Endothelial cell (in vitro differentiated cells): ENCODE measurements at places on chromosomes 3 and 15. TPM values are rescaled to one million over a fixed set of nuclear protein-coding genes. Genes with fewer than 3 reads are reported as not detected.

Gene KIF15
- 6.0 TPM for total RNA-seq

- no peak overlapping the region for H3K4me3 ChIP-seq
- DNase-seq, result no peak
- peaks cover 50% of the 10 kb centered on the region for H3K4me1 ChIP-seq
- no peak overlapping the region for H3K27ac ChIP-seq
- H3K36me3 ChIP-seq, result peaks cover under 1% of the 10 kb centered on the region
Observed at GRCh38 chr3:129442947-129443346, 2.9 kb downstream of the IFT122 start.

GRCh38 chr15:50884540-50884939 lies 23.9 kb upstream of the AP4E1 start:
- DNase-seq, result no peak
- H3K27ac ChIP-seq, result no peak overlapping the region
- no peaks in the 10 kb centered on the region for H3K27me3 ChIP-seq
- no peak overlapping the region for H3K4me3 ChIP-seq
- H3K36me3 ChIP-seq, result no peaks in the 10 kb centered on the region
- H3K4me1 ChIP-seq, result peaks cover 2% of the 10 kb centered on the region

- H3K4me3 ChIP-seq, result no peak overlapping the region
- H3K27ac ChIP-seq, result no peak overlapping the region
- peaks cover 19% of the 10 kb centered on the region for H3K36me3 ChIP-seq
- H3K4me1 ChIP-seq, result no peaks in the 10 kb centered on the region
Observed at GRCh38 chr3:52570076-52570475, 33.7 kb downstream of the UQCC5 start.

DNA sequence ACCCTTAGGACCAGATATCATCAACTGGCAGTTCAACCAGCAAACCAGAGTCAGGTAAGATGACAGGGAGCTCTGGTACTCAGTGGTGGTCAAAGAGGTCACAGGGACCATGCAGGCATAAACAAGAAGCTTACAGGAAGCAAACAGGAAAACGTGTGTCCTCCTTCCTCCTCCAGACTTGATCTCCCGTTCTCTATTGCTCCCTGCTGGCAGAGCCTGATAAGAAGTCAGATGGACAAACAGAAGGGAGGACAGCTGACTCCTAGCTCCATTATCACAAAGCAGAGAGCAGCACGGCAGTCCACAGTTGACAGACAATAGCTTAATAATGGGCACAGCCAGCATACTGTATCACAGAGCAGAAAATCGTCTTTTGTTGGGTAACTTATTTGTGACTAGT lies 156.5 kb upstream of the SLC2A2 start:
- H3K4me1 ChIP-seq, result peaks cover 28% of the 10 kb centered on the region
- H3K27ac ChIP-seq, result peak overlapping the region; percentile 54
- peaks cover 10% of the 10 kb centered on the region for H3K36me3 ChIP-seq
- peaks cover 6% of the 10 kb centered on the region for H3K27me3 ChIP-seq

DNA sequence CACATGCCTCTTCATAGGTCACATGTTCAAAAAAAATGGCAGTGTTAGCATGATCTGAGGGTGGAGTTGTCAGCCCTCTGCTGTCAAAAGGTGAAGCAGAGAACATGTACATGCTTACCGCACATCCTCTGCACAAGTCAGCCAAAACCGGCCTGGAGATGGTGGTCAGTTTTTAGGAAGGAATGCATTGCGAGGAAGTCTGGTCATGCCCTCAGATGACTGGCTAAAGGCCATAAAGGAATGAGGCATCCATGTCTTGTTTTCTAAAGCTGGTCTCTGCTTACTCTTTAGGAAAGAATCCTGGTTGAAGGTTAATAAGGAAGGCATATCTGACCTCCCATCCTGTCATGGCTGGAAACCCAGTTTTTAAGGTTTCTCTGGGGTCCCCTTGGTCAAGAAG lies 292.0 kb upstream of the CCDC54 start:
- no peak overlapping the region for H3K27ac ChIP-seq
- no peaks in the 10 kb centered on the region for H3K4me1 ChIP-seq
- H3K36me3 ChIP-seq, result no peaks in the 10 kb centered on the region
- no peaks in the 10 kb centered on the region for H3K27me3 ChIP-seq
- no peak overlapping the region for H3K4me3 ChIP-seq

GRCh38 chr15:80638553-80639167 lies 56.5 kb upstream of the ABHD17C start:
- DNase-seq, result no peak
- no peaks in the 10 kb centered on the region for H3K36me3 ChIP-seq
- no peak overlapping the region for H3K27ac ChIP-seq
- no peak overlapping the region for H3K4me3 ChIP-seq

- H3K4me3 ChIP-seq, result no peak overlapping the region
- no peak overlapping the region for H3K27ac ChIP-seq
- H3K4me1 ChIP-seq, result peaks cover 3% of the 10 kb centered on the region
- DNase-seq, result no peak
- H3K27me3 ChIP-seq, result peaks cover 1% of the 10 kb centered on the region
- peaks cover 4% of the 10 kb centered on the region for H3K36me3 ChIP-seq
Observed at GRCh38 chr3:143436231-143436930, 316.8 kb downstream of the CHST2 start.

DNA sequence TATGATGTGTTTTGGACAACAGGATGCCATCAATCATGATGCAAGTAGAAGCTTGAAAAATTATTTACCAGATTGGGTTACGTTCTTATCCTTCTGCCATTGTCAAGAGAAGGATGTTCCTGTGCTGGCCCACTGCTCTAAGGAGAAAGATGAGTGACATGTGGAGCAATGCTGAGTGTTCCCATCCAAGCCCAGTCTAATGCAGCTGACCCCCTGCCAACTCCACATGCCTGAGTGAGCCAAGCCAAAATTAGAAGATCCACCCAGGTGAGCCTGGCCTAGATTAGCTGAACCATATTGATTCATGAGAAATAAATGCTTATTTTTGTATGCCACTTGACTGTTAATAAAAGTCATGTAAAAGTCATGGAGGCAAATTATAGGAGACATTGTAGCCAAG lies 446.5 kb downstream of the CNTN3 start:
- no peak overlapping the region for H3K4me3 ChIP-seq
- H3K4me1 ChIP-seq, result no peaks in the 10 kb centered on the region
- H3K27ac ChIP-seq, result no peak overlapping the region
- H3K27me3 ChIP-seq, result no peaks in the 10 kb centered on the region
- peaks cover 2% of the 10 kb centered on the region for H3K36me3 ChIP-seq

GRCh38 chr3:162134571-162134970 lies 638.0 kb downstream of the OTOL1 start:
- H3K4me3 ChIP-seq, result no peak overlapping the region
- no peaks in the 10 kb centered on the region for H3K36me3 ChIP-seq

GRCh38 chr15:25416693-25417092 lies 22.1 kb downstream of the UBE3A start:
- no peaks in the 10 kb centered on the region for H3K4me1 ChIP-seq
- no peak overlapping the region for H3K27ac ChIP-seq
- H3K27me3 ChIP-seq, result peaks cover 1% of the 10 kb centered on the region
- no peak overlapping the region for H3K4me3 ChIP-seq

Gene CYP1A2
- total RNA-seq, result not detected

Gene MITF
- 1.7 TPM for total RNA-seq

Gene ATP10A
- 0.13 TPM for total RNA-seq

DNA sequence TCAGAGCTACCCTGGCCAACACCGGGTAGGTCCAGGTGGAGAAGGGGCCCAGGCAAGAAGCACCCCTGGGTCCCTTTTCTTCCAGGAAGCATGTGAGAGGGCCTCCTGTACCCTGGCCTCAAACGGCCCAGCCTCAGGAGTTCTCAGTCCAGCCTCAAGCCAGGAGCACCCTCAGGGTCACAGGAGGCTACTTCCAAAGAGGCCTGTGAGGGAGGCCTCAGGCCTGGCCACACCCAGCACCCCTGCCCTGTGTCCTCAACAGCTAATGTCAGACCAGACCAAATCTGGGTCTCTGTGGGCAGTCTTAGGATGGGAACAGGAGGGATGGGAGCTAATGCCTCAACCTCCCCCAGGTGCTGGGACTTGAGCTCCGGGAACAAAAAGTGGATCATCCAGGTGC lies 23.5 kb downstream of the PTH1R start:
- H3K36me3 ChIP-seq, result no peaks in the 10 kb centered on the region
- peaks cover 5% of the 10 kb centered on the region for H3K4me1 ChIP-seq
- peaks cover 6% of the 10 kb centered on the region for H3K27me3 ChIP-seq

Gene IQCF5
- total RNA-seq, result not detected

Gene LRRC31
- 0.23 TPM for total RNA-seq

DNA sequence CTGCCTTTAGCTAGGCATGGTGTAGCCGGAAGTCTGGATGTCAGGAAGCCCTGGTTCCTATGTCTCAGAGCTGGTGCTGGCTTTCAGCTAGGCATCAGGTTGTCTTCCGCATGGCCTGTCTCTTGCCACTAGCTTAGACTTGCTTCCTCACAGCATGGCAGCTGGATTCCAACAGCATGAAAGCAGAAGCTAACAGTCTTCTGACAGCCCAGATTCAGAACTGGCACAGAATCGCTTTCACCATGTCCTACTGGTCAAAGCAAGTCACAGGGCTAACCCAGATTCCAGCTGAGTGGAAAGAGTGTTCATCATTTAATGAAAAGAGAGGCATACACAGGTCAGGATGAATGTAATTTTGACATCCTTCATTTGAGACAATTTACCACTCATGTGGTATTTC lies 1050.5 kb downstream of the ROBO2 start:
- no peaks in the 10 kb centered on the region for H3K27me3 ChIP-seq
- H3K27ac ChIP-seq, result no peak overlapping the region
- DNase-seq, result no peak
- H3K4me1 ChIP-seq, result no peaks in the 10 kb centered on the region

- DNase-seq, result no peak
- H3K27me3 ChIP-seq, result peaks cover 4% of the 10 kb centered on the region
Observed at GRCh38 chr3:72617424-72618024, 230.7 kb downstream of the SHQ1 start.

GRCh38 chr3:133860519-133860918 lies 35.2 kb downstream of the RAB6B start:
- H3K36me3 ChIP-seq, result no peaks in the 10 kb centered on the region
- H3K4me3 ChIP-seq, result no peak overlapping the region
- DNase-seq, result no peak
- peaks cover 5% of the 10 kb centered on the region for H3K27me3 ChIP-seq
- H3K4me1 ChIP-seq, result no peaks in the 10 kb centered on the region
- H3K27ac ChIP-seq, result no peak overlapping the region

Gene C3orf80
- not detected for total RNA-seq

Gene IL17RE
- total RNA-seq, result 0.74 TPM

GRCh38 chr3:189685291-189685690 lies 54.1 kb downstream of the TP63 start:
- no peak overlapping the region for H3K4me3 ChIP-seq
- H3K27ac ChIP-seq, result no peak overlapping the region
- DNase-seq, result no peak
- H3K27me3 ChIP-seq, result no peaks in the 10 kb centered on the region
- H3K36me3 ChIP-seq, result no peaks in the 10 kb centered on the region
- peaks cover 16% of the 10 kb centered on the region for H3K4me1 ChIP-seq

GRCh38 chr15:96503276-96503675 lies 172.8 kb downstream of the NR2F2 start:
- no peak overlapping the region for H3K27ac ChIP-seq
- DNase-seq, result no peak
- no peaks in the 10 kb centered on the region for H3K4me1 ChIP-seq
- H3K27me3 ChIP-seq, result no peaks in the 10 kb centered on the region
- no peaks in the 10 kb centered on the region for H3K36me3 ChIP-seq

DNA sequence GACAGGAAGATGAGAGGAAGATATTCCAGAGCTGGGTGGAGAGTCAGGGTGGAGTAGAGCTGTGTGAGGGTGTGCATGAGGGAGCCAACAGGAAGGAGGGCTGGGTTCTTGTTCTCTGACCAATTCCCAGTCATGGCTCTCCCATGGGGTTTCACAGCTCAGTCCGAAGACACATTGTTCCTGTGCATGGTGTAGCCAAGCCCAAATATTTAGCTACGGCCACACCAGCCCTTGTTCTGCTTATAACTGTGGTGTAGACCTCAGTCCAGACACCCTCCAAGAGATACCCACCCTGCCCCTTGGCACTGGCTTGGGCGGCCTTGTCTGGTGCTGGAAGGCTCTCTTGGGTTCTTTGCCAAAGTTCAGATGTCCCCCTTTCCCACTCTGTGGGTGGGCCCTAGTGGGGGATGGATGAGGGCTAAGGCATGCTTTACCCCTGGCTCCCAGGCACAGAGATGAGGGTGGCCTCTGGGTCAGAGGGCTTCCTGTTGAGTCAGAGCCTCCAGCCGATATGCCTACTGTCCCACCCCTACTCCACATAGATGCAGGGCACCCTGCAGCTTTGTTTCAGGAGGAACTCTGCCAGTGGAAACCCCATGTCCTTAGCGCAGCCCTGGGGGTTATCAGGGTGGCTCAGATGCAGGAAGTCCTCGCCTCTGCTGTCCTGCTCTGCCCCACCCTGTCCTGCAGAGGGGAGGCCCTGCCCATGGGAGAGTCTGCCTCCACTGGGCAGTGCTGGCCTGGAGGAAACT lies 271.2 kb upstream of the CTDSPL start:
- H3K27me3 ChIP-seq, result peaks cover 15% of the 10 kb centered on the region
- no peak overlapping the region for H3K4me3 ChIP-seq
- peak overlapping the region; percentile 7 for H3K27ac ChIP-seq
- no peak for DNase-seq

Gene MAP6D1
- 0.90 TPM for total RNA-seq

DNA sequence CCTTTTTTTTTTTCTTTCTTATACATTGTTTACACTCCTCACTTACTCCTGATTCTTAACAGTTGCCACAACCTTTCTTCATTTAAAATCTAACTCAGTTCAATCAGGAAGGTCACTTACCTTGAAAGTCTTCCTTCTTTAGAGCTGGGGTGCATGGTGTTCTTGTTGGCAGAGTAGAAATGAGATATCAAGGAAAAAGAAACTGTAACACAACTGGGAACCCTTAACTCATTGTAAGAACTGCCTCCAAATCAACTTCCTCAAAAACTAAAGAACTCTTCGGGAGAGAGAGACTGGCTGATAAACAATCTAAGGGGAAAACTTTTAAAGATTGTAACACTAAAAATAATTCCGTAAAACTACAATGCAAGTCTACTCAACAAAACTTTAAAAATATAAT lies 1.4 kb upstream of the APPL1 start:
- no peak overlapping the region for H3K4me3 ChIP-seq
- DNase-seq, result no peak
- peaks cover 3% of the 10 kb centered on the region for H3K27me3 ChIP-seq
- no peak overlapping the region for H3K27ac ChIP-seq

DNA sequence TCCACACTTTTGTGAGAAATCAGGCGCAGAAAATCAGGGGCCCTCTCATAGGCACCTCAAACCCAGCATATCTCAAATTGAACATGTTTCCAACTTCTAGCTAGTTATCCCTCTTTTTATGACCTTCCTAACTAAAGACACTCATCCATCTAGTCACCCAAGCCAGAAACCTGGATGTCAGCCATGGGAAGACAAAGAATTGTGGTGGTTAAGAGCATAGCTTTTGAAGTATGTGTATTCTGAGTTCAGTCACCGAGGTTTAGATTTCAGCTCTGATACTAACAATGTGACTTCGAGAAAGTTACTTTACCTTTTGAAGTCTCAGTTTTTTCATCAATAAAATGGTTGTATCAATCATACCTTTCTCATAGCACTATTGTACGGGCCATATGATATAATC lies 495.5 kb downstream of the NLGN1 start:
- H3K27me3 ChIP-seq, result no peaks in the 10 kb centered on the region
- H3K27ac ChIP-seq, result peak overlapping the region; percentile 27
- no peaks in the 10 kb centered on the region for H3K36me3 ChIP-seq
- H3K4me1 ChIP-seq, result no peaks in the 10 kb centered on the region
- H3K4me3 ChIP-seq, result no peak overlapping the region
- no peak for DNase-seq
